Esophagus squamous epithelium (tissue), 5 donors: ENCODE measurements at places on chromosomes 6 and 20. TPM values are rescaled to one million over a fixed set of nuclear protein-coding genes. Genes with fewer than 3 reads are reported as not detected.

ZSWIM3 gene
- 2.1 TPM for total RNA-seq

NR2E1 gene
- not detected for total RNA-seq

GPX6 gene
- not detected for total RNA-seq

DNA sequence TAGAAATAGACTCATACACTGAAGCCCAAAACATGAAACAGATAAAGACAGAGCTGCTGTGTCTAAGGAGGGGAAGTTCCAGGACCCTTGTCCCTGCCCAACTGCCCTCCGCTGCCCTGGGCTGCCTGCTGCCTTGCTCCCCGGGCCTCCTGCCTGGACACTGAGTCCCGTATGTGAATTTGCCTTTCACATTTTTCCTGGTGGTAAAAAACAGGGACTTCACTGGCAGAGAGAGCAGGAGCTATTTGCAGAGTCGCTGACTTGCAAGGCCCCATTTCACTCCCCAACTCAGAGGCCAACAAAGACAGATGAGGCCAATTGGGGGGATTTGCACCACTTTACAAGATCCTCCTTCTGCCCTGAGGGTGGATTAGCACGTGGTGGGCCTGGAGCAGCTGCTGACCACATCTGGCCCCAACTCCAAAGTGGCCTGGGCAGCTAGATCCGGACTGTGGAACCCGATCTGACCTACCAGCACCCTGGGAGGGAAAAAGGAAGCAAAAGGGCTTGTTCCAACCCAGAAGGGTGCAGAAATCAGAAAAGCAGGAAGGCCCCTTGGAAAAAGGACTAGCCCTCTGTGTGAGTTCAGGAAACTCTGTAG is 61.4 kb downstream of the NOL4L start:
- DNase-seq: no peak

DNA sequence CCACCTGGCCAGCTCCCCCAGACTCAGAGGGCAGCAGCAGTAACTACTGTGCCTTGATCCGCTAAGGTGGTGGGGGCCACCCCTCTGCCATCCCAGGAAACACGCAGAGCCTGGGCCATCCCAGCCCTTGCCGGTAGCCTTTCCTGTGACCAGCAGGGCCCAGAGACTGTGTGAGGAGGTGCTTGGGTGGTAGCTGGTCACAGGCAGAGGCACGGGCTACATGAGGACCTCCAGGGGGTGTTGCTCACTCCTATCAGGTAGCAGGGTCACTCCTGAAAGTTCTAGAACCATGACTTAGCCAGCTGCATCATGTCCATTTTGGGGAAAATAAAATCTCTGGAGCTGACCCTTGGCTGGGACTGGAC is 22.8 kb downstream of the PCMTD2 start:
- DNase-seq: no peak

DNA sequence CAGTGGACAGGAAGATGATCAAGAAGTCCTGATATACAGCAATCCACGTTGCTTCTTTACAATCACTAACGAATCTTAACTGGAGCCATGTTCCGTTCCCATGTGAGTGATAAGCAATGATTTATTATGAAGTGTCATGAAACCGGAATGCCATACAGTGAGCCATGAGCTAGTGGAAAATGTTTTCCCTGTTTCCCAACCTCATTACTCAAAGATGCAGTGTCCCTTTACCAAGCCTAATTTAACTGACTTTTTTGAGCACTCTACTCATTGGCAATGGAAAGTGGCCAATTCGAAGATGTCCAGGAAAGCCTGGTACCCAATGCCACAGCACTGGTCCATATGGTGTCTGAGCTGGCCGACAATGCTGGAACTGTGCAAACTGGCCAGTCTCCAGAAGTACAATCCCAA is 148.3 kb downstream of the ZNF217 start:
- DNase-seq: no peak

DNA sequence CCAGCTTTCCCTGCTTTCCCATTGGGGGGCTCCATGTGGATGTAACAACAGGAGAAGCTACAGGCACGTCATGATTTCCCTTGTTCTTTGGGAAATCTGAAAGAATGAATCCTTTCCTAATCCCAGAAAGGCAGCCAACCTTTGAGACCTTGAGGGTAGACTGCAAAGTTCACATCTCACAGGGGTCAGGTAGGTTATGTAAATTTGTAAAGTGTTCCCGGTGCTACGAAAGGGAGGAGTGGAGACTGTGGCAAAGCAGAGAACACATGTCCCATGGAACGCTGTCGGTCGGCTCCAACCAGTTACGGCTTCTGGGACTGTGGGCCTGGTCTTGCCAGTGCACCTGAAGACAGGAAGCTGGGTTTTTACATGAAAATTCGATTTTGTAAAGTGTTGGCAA is 85.1 kb downstream of the RSPH3 start:
- DNase-seq: no peak

DNA sequence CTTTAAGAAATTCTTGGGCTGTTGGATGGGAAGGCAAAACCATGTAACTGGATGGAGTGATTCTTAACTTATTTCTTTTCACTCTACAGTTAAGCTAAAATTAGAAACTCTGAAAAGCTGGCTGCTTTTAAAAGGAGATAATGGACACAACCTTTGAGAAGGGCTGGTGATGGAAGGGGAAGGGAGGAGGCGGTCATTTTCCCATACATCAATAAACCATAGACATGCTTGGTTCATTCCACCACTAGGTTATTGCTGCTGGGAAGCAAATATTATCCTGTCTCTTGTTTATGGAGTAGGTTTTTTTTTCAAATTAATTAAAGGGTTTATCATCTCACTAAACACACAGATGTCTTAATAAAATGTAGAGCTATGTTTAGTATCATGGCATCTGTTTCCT is 76.2 kb downstream of the PLCB1 start:
- DNase-seq: no peak

DNA sequence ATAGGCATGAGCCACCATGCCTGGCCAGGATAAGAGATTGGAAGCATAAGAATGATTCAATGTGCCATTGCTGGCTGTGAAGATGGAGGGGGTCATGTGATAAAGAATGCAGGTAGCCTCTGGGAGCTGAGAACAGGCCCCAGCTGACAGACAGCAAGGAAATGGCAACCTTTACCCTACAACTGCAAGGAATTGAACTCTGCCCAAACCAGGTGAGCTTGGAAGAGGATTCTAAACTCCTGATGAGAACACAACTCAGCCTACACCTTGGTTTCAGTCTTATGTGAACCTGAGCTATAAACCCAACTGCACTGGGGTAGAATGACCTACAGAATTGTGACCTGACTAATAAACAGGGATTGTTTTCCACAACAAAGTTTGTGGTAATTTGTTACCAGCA is 82.0 kb upstream of the AKIRIN2 start:
- no peak for DNase-seq

GRCh38 chr6:145602726-145603326 is 132.5 kb downstream of the EPM2A start:
- no peak for DNase-seq

DNA sequence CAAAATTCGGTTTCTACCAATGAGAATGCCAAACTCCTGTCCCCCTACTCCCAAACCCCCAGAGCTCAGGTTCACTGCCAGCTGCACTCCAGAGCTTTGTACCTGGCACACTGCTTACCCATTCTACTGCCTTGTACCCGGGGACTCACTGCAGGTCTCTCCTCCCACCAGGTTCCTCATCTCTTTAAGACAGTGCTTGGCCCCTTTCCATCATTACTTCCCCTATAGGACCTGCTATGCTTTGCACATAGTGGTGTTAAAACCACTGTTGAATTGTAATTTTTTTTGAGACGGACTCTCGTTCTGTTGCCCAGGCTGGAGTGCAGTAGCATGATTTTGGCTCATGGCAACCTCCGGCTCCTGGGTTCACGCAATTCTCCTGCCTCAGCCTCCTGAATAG is 25.9 kb downstream of the LYRM4 start:
- no peak for DNase-seq

- DNase-seq: no peak
These were observed 210.0 kb upstream of the SNX9 start for GRCh38 chr6:157613011-157613522.

DNA sequence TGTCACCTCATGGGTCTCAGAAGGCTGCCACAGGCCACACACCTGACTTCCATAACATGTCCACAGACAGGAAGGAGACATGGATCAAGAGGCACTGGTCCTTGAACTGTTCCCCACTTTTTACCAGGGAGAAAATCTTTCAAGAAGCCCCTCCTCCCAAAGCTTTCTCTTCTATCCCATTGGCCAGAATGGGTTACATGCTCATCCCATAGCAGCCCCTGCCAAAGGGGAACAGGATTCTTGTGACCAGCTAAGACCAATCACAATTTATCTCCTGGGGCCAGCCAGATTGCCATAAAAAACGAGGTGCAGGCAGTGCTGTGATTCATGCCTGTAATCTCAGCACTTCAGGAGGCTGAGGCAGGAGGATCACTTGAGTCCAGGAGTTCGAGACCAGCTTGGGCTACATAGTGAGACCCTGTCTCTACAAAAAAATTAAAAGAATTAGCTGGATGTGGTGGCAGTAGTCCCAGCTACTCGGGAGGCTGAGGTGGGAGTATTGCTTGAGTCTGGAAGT is 59.4 kb downstream of the TMEM242 start:
- no peak for DNase-seq
